ENCODE measurements at places on chromosomes 13 and 19.

- no peak for DNase-seq
These were observed 53.6 kb upstream of the FARP1 start for GRCh38 chr13:98089246-98089645.

DNA sequence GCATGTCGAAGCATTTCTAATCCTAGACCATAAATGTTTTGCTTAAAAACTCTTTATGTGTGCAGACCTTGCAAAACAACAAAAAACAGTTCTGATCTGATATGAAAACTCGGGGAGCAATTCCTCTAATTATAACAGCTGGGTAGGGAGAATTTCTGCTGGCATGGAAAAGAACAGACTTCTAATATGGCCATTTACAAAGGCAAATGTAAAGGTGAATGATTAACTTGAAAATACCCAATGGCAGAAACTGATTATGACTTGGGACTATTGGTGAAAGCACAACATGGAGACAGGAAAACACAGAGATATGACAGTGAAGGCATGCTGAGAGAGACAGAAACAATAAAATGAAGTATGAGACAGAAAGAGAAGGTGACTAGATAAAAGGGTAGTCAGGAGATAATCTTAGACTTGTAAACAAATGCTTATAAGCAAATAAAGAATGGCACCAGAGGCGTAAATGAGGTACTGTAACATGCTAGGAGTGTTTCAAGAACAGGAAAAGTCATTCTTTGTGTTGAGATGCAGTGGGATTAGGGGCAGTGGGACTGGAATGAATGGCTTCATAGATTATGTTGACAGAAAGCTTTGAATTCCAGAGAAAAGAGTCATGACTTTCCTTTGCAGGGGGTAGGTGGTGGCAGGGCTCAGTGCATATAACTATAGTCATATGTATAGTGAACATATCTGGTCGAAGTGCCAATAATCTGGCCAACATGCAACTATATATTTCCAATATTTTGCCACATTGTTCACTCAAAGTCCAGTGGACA, 393.0 kb downstream of the ITGBL1 start:
- DNase-seq: no peak

GRCh38 chr13:76822698-76823267, 63.4 kb downstream of the KCTD12 start:
- DNase-seq: peak; percentile 6

DNA sequence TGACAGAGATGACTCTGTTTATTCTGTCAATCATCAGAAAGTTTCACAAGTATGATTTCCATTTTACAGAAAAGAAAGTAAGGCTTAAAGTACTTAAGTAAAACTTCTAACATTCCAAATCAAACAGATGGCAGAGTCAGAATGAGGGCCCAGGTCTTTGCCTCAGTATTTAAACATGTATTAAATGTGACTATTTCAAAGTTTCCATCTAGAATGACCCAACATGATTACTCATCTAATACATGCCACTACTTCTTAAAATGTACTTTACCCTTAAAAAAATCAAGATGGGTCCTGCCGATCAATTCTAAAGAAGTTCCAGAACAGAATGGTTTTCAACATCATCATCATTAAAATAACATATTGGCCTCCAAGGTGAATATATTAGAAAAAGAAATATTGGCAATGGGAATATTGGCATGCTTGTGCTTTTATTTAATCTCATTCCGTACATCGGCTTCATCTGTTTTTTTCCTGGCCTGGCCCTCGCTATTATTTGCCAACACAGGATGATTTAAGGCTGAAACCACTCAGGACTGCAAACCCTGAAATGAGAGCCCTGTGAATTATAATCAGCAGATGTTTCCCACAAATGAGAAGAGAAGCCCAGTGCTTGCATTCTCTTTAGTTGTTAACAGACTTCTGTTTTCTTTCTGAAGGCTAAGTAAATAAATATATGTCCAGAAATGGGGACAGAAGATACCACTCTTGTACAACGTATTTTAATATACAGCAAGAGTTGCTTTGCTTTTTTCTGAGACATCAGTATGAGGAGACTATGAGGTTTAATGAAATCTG, 340.0 kb downstream of the DNAJC15 start:
- no peak for DNase-seq

GRCh38 chr19:49061445-49061844, 3.2 kb downstream of the NTF4 start:
- DNase-seq: no peak

- DNase-seq: no peak
These were observed 1.1 kb downstream of the SUPT5H start for GRCh38 chr19:39446365-39447084.

- DNase-seq: peak; percentile 42
These were observed 56.7 kb downstream of the STARD13 start for GRCh38 chr13:33228648-33229445.

DNA sequence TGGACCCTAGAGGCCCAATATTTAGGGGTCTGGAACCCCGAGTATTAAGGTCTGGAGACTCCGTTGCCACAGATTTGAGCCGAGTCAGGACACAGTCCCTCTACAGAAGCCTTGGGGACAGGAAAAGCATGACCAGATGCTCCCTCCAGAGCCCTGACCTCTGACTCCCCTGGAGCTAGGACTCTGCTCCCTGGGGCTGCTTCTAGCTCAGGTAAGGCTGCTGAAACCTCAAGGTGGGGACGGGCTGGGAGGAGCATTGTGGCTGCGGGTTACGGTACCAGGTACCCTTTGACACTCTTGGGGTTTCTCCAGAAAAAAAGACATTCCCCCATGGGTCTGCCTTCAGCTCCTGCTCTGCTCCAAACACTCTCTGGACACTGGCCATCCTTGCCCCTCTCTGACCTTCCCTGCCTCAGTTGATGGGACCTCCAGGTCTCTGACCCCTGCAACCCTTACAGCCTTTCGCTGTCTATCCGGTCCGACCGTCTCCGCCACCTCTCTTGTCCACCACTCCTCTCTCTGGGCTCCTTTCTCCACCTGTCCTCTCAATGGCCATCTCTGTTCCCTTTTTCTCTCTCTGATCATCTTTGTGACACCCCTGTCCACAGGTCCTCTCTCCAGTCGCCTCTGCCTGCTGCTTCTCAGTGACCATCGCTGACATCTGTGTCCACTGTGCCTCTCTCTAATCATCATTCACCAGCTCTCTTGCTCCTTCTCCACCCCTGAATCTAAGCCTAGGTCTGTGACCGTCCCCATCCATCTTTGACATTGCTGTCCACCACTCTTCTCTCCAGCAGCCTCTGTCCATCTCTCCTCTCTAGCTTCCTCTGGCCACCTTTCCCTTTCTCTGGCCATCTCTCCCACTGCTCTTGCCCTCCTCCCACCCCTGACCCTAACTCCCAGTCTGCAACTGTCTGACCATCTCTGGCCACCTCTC, 1.4 kb downstream of the LRFN3 start:
- no peak for DNase-seq

DNA sequence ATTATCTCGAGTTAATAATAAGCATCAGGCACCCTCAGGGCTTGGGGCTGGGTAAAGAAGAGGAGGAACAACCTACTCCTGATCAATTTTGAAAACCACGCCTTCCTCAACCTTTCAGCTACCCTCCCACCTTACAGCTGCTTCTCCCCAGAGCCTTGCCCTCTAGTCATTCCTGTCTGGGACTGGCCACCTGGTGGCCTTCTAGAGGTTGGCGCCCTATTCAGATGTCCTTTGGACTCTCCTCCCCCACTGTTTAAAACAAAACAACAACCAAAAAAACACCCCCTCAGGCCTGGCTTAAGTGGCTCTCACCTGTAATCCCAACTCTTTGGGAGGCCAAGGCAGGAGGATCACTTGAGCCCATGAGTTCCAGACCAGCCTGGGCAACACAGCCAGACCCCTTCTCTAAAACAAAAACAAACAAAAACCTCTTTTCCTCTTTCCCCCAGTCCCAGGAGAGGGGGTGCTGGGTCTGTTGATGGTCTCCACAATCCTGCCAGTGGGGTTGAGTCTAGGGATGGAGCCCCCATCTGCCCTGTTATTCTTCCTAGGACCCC, 62.3 kb downstream of the CCDC70 start:
- DNase-seq: no peak

GRCh38 chr13:27455331-27455855, 5.0 kb upstream of the MTIF3 start:
- DNase-seq: no peak

DNA sequence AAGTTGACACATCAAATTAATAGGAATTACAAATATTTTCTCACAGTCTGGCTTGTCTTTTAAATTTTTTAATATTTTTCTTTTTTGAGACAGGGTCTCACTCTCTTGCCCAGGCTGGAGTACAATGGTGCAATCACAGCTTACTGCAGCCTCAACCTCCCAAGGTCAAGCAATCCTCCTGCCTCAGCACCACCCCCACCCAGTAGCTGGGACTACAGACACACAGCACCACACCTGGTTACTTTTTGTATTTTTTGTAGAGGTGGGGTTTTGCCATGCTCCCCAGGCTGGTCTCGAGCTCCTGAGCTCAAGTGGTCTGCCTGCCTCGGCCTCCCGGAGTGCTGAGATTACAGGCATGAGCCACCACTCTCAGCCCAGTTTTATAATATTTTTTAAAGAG, 72.0 kb downstream of the SPATA13 start:
- DNase-seq: no peak

GRCh38 chr19:10293637-10294367, 4.0 kb downstream of the ICAM5 start:
- DNase-seq: no peak

GRCh38 chr19:17215127-17215971, at the start of gene USE1:
TSS of gene USE1 (plus strand) at chr19:17215357. CDS start at chr19:17215406, 49 bp downstream.
- peak; percentile 90 for DNase-seq

GRCh38 chr19:53600217-53600616, 31.6 kb upstream of the DPRX start:
- DNase-seq: no peak

DNA sequence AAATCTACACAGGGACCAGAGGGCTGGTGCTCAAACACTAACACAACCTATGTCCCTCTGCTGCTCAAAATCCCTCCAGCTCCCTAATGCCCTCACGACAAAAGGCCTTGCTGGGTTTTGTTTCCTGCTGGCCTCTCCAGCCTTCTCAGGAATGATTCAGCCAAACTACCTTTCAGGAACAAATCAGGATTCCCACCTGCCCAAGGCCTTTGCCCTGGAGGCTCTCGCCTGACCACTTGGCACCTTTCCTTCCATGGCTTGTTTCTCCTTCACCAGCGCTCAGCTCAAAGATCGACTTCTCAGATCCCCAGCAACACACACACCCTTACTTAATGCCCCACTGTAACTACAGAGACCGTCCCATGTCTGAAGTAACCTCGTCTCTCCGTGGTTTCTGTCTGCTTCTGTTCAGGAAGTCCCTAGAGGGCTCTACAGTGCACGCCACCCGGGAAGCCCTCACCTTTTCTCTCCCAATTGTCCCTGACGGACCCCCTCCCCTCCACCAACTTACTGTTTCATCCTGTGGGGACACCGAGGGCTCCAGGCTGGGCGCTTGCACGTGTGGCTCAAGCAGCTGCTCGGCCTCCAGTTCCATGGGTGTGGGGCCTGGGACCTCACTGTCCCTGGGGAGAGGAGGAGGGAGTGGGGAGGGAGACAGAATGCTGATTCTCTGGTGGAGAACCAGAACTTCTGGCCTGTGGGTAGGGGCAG, 3.2 kb upstream of the SIX5 start:
- DNase-seq: no peak

DNA sequence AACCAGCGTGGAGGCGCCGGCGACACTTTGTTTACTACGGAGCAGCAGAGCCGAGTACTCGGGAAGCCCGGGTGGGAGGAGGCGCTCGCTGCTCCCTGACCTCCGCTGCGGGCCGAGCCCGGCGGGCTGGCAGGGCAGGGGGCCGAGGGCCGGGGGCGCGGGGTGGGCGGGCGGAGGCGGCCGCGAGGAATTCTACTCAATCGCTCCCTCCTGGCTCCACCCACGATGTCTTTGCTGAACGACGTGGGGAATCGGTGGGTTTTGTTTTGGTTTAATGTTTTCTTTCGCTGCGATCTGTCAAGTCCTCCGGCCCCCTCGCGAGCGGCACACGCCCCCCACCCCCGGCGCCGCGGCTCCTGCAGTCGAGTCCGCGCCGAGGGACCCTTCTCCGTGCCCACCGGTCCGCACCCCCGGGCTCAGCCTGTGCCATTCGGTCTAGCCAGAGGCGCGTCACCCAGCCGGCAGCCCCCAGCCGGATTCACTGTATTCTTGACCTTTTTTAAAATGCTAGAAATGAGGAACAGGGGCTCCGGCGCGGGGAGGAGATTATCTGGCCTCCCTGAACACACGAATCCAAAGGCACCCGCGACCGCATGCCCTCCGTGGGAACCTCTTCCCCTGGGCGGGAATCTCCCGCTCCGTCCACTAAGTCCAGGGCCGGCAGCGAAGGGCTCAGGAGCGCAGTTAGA, 636 bp upstream of the FOXO1 start:
- no peak for DNase-seq

GRCh38 chr13:33174491-33174890, 111.1 kb downstream of the STARD13 start:
- no peak for DNase-seq

- DNase-seq: no peak
These were observed 15.3 kb upstream of the LILRA2 start for GRCh38 chr19:54558339-54558738.

- DNase-seq: no peak
These were observed 10.3 kb downstream of the ZNF558 start for GRCh38 chr19:8821748-8822241.

- no peak for DNase-seq
These were observed 213.5 kb downstream of the FGF9 start for GRCh38 chr13:21884299-21884909.

DNA sequence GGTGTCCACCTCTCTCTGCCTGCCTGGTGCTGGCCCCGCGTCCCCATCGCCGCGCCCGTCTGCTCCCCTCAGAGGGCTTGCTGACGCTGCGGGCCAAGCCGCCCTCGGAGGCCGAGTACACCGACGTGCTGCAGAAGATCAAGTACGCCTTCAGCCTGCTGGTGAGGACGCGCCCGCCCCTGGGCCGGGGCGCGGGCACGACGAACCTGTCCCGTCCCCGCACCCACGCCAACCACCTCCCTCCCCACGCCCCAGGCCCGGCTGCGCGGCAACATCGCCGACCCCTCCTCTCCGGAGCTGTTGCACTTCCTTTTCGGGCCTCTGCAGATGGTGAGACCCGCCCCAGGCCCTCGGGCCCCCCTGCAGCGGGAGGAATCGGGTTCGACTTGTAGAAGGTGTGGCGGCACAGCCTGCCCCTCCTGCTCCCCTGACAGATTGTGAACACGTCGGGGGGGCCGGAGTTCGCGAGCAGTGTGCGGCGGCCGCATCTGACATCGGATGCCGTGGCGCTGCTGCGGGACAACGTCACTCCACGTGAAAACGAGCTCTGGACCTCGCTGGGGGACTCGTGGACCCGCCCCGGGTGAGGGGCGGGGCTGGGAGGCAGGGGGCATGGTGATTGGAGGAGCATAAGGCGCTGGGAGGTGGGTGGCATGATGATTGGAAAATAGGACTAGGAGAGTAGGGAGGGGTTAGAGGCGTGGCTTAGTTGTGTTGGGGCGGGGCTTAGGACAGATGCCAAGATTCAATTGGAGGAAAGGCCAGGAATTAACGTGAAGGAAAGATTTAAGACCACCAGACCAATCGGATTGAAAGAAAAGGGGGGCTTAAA, 6.6 kb downstream of the EPS8L1 start:
- peak; percentile 19 for DNase-seq

- DNase-seq: no peak
These were observed 9.9 kb upstream of the SERPINE3 start for GRCh38 chr13:51329606-51330005.

- DNase-seq: no peak
These were observed 7.0 kb downstream of the POU4F1 start for GRCh38 chr13:78596399-78596735.

Measured in CD4-positive, alpha-beta T cell treated with Interleukin-15 for 4 hours (primary cell).